ENCODE measurements at places on chromosomes 2 and 18. TPM values are rescaled to one million over a fixed set of nuclear protein-coding genes. Genes with fewer than 3 reads are reported as not detected.

- H3K27ac ChIP-seq, result no peak overlapping the region
- H3K27me3 ChIP-seq, result no peaks in the 10 kb centered on the region
- H3K4me1 ChIP-seq, result no peaks in the 10 kb centered on the region
- no peaks in the 10 kb centered on the region for H3K36me3 ChIP-seq
- no peak for DNase-seq
- H3K4me3 ChIP-seq, result no peak overlapping the region
These were observed 15.9 kb downstream of the VWA3B start for GRCh38 chr2:98102878-98103277.

DNA sequence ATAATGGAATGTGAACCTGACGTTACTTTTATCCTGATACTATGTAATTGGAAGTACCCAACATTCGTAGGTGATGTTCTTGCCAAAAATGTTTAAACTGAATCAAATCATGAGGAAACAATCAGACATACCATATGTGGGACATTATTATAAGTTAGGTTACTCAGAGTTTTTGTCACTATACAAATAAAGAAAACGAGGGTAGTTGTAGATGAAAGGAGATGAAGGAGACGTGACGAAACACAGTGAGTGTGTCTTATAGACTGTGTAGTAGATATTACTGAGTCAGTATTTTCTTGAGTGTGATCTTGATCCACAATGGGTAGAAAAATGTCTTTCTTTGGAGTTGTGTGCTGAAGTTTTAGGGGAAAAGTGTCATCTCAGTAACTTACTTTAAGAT lies 176.8 kb downstream of the ZNF407 start:
- no peak overlapping the region for H3K4me3 ChIP-seq
- H3K36me3 ChIP-seq, result no peaks in the 10 kb centered on the region
- H3K27me3 ChIP-seq, result no peaks in the 10 kb centered on the region
- H3K4me1 ChIP-seq, result no peaks in the 10 kb centered on the region

DNA sequence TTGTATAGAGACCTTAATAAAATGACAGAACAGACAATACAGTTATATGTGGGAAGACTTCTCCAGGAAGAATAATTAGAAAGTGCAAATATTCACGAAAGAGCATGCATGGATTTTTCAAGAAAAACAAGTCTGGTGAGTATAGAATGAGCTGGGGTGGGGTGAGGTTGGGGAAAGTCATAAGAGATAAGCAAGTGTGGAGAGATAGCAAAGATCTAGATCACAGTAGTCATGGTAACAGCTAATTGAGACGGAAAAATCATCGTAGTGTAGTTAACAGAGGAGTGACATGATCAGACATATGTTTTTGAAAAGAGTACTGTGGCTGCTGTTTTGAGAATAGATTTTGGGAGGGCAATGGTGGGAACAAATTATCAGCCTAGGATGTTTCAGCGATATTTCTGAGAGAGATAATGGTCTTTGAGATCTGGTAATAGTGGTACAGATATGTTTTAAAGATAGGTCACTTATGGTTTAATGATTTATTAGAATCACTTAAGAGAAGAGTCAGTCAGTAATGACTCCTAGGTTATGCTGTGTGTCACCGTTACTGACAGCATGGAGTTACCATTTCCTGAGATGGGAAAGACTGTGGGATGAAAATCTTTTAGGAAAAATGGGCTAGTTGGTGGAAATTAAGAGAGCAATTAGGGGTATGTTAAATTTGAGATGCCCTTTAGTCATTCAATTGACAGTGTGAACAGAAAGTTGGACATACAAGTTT lies 248.5 kb upstream of the SLC8A1 start:
- no peak overlapping the region for H3K4me3 ChIP-seq
- H3K27ac ChIP-seq, result no peak overlapping the region
- no peaks in the 10 kb centered on the region for H3K27me3 ChIP-seq
- no peak for DNase-seq

SPP2 gene
- not detected for total RNA-seq

DNA sequence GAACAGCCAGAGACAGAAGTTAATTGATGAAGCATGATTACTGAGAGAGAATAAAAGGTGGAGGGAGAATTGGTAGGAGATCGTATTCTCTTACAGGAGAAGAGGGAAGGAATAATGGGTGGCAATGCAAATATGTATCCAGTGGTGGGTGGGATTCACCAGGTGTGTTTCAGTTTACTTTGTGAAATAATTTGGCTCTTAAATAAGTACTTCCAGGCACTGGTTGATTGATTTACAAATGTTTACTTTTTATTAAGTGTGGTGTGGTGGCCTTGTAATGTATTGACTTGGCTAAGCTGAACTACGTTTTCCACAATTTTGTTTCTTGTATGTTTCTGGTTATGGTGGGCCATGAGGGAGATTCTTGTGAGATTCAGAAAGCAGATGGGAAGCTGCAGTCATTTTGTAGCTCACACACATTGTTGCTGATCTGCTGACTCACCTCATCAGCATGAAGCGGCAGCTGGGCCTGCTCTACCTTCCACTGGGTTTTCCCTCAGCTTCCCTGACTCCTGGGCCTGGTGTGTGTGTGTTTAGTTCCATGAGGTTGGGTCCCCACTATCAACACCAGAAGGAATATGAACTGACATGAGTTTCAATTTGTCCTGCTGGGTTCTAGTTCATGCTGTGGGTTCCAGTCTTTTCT lies 32.6 kb downstream of the MYL12B start:
- no peaks in the 10 kb centered on the region for H3K36me3 ChIP-seq
- H3K27ac ChIP-seq, result no peak overlapping the region
- no peaks in the 10 kb centered on the region for H3K27me3 ChIP-seq
- no peak overlapping the region for H3K4me3 ChIP-seq
- DNase-seq, result no peak

ACYP2 gene
- 12.6 TPM for total RNA-seq

Data from cardiac muscle cell (in vitro differentiated cells and primary cell).